ENCODE measurements at places on chromosomes 16 and 17. TPM values are rescaled to one million over a fixed set of nuclear protein-coding genes. Genes with fewer than 3 reads are reported as not detected.

The SULT1A3 gene
- total RNA-seq: 7.1 TPM

The CSH1 gene
- not detected for total RNA-seq

The KRT9 gene
- total RNA-seq: not detected

DNA sequence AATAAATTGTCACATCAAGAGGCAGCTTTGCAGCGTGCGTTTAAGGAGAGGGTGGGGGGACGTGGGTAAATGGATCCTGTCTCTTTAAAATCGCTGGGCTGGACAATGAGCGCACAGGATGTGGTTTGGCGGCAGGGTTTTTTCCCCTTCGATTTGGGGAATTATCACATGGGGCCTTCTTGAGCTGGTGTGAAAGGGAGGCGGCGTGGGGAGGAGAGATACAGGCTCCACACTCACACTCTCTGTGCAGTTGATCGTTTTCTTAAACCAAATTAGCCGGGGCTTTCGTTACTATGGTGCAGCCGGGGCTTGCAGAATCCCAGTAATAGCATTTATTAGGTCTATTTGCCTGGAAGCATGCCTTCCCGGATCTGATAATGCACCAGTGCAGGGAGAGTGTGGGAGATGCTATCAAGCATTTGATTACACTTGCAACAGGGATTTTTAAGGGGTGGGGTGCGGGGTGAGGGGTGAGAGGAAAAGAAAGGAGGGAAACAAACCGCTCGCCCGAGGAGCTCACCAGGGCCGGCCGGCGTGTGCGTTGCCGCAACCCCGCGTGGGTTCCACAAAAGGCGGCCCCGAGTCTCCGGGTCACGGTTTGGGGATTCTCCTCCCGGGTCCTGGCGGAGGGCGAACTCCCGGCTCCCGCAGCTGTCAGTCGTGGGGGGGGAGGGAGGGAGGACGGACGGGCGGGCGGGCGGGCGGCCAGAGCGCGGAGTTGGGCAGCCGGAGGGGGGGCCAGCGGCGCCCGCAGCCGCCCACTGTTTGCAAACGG, 58.8 kb upstream of the GSE1 start:
- DNase-seq: peak; percentile 50

DNA sequence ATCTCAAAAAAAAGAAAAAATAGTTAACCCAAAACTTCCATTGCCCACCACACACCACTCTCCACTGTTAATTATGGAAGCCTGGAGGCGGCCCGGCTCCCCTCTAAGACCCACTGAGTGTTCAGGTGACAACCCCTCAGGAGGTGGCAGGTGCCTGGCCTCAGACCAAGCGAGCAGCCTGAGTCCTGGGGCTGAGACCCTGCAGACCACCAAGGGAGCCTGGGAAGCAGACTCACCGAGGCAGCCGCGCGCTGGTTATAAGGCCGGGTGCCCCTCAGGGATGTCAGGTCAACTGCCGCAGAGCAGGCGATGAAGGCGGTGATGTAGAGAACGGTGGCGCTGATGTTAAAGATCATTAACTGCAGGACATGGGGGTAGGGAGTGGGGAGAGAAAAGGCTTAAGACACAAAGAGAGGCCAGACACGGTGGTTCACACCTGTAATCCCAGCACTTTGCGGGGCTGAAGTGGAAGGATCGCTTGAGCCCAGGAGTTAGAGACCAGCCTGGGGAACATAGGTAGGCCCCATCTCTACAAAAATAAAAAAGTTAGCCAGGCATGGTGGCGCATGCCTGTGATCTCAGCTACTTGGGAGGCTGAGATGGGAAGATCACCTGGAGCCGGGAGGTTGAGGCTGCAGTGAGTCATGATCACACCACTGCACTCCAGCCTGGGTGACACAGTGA, 13.3 kb downstream of the ARL2BP start:
- no peak for DNase-seq

DNA sequence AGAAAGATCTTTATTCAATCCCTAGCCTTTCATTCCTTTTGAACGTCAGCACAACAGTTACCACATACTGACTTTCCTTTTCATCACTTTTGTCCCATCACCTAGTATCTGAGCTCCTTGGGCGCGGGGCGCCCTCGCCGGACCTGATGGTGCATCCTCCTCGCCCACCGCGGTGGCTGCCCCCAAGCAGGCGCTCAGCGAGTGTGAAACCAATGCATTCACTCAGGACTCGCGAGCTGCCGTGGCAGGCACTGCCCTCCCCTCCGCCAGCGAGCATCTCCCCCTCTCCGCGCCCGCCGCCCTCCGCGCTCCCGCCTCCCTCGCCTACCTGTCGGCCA, 756 bp downstream of the KLHL11 start:
- no peak for DNase-seq

- DNase-seq: no peak
These were observed 43.3 kb downstream of the GRIN2A start for GRCh38 chr16:10138881-10139280.

GRCh38 chr17:78997881-78998280, 11.7 kb downstream of the CANT1 start:
- no peak for DNase-seq

DNA sequence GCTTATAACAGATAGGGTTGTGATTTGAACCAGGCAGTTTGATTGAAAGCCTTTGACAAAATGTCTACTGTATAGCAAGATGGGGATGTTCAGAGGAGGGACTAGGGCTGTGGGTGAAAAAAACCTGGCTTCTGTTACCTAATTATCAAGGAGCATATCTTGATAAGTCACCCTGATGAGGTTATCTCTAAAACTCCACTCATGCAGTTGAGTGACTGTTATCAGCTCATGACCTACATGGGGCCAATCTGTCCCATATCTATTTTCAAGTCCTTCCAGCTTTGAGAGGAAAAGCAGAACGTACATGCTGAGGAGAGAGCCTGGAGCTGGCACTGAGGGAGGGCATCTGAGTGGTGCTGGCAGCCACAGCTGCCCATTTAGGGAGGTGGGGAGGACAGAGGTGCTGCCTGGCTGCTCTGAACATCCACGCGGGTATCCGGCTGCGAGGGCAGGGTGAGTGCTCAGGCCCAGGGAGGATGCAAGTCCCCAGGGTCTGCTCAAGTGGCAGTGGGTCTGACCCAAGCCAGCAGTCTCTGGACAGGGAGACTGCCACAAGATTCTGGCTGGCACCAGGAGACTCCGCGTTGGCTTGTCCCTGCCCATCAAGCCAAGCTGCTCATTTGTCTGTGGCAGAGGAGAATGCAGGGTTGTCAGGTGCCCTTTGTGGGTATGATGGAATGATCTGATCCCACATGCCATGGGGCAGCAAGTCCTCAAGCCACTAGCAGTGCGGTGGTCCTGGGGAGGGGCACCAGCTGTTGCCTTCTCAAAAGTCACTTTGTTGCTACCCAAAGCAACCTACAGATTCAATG, 29.2 kb downstream of the ATPAF2 start:
- no peak for DNase-seq

Data from dermis blood vessel endothelial cell (primary cell).